ENCODE measurements at places on chromosomes 3 and 15.
A peak's percentile ranks its signal among the peaks of the same experiment; 100 is the strongest.

DNA sequence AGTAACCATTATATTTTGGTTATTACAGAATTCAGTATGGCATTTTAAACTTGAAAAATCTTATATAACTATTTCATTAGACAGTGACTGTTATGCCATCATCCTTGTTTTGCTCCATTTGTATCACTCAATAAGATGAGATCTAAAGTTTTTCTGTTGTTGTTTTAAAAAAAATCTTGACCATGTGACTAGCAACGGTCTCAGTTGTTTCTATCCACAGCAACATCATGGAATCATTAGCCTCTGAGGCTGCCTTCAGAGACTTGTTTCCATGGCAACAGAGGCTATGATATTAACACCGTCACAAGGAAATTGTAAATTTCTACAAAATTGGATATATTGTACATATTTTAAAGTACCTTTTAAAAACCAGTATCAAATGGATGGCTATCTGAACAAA, 129.8 kb downstream of the DLG1 start:
- no peak for DNase-seq

GRCh38 chr3:30440147-30440604, 166.2 kb upstream of the TGFBR2 start:
- DNase-seq: no peak

DNA sequence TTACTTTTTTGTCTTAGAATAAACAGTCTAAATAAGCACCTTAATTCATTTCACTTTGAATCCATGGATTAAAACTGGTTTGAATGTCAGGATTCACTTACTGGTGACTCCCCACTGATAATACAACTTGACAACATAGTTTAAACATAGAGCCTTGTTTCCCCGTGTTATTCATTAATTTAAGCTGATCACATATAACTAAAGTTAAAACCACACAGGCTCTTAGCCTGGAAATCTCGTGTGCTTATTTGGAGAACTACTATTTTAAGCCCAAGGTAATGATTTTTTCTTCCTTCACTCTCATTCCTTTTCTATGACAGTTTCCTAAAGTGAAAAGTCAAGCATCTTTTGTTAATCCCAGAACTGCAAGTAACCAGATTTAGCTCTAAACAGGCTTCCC, 64.2 kb downstream of the HACD2 start:
- DNase-seq: no peak

GRCh38 chr3:71582612-71583565, 639 bp downstream of the FOXP1 start:
- DNase-seq: peak; percentile 71

DNA sequence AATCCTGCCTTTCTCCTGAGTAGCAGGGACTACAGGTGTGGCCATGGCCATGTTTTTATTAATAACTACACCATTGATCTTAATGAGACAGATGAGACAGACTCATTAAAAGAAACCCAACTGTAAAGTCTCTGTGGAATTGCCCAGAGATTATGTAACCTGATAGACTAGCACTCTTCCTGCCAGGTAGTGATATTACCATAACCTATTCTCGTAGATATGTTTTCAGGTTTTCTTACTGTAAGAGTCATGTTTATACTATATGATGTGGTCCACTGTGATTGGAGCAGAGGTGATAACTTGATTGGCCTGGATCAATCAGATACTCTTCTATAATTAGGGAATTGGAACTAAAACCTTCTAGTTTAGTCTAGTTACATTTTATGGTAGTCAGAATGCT, 93.7 kb downstream of the NFKBIZ start:
- no peak for DNase-seq

DNA sequence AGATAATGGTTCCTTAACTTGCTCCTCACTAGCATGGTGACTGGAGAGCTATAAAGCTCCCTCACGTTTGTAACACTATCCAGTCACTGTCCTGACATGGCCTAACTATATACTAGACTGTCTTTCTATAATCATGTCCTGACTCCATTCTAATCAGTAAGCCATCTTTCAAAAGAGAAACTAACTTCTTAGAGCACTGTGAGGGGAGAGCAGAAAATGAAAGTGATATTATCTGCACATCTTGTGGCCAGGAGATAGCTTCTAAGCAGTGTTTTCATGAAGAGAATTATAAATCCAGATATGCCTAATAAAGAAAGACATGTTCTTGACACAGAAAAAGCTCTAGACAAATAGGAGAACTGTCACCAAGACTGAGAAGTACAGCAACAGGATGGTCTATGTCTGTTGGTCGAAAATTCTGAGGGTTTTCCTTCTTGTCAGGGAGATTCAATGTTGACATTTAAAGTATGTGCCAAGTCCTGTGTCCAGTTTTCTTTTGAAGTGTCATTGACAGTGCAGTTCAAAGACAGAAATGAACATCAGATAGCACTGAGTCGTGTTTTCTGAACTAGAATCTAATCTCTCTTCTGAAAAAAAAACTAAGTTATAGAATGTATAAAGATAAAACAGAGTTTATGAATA, 230.6 kb upstream of the PEX5L start:
- no peak for DNase-seq

DNA sequence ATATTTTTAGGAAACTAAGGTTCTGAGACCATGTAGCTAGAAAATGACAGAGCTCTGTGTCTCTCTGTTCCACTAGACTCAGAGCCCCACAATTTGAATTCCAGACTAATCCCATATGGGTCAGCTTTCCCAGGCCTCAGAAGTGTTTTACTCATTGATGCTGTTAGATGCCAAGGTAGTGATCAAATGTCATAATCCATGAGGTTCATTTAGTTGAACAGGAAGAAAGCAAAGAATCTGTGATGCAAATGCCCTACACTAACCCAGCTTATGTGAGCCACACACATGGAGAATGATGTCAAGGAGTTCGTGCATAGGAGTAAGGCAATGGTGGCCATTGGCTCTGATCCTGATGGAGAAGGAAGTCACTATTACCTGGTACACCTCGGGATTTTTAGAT, 363.4 kb upstream of the RARB start:
- no peak for DNase-seq

DNA sequence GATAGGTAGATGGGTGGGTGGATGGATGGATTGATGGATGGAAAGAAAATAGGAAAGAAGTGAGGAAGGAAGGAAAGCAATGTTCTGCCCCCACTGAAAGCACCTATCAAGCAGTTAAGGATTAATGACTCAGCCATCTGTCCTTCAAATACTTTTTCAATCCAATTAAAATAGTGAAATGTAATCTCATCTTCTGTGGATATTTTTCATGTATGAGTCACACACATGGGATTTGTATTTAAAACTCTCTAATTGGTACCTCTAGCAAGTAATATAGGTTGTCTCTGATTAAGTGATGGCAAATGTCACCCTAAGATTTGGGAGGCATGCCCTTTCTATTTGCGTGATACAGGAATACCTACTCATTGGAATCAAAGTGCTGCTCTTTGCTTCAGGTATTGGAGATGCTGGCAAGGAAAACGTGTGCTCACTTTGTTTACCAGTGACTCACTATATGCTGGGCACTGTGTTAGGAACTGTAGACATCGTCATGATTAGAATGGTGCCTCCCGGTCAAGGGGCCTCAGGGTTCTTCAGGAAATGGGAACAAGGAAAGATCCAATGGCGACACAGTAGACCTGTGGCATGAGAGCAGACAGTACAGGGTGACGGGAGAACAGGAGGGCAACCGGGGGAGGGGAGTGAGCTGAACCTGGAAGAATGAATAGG, 230.1 kb downstream of the CLSTN2 start:
- no peak for DNase-seq

- DNase-seq: no peak
These were observed 262.1 kb upstream of the TGFBR2 start for GRCh38 chr3:30344288-30344687.

- DNase-seq: no peak
These were observed 8.7 kb upstream of the TRIM69 start for GRCh38 chr15:44727485-44728231.

DNA sequence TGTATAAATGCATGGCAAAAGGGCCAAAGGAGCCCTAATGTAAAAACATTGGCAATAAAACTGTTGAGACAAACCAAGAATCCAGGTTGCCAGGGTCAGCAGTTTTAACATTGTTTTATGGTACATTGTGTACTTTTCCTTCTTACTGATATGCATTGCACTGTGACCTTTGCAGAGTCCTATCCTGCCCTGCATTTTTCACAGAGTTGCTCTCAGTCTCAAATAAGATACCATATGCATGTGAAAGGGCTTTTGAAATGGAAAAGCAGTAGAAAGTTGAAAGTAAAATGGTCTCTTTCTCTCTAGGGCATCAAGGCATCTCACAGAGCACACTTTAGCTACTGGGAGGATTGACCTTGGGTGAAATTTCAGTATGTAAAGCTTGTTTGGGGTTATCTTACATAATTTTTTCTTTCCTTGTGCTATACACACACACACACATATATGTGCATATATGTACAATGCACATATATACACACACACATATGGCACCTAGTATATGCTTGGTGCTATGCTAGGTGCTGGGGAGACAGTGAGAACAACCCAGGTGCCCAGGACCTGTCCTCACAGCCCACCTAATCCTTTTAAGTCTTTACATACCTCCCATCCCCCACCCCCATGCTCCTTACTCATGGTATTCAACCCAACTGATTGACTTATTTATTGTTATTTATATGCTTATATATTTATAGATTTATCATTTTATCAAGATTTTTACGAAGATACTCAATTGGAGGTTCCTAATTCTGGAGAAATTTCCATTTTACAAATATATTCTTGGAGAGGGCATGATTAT, 1.2 kb upstream of the PPP2R3A start:
- no peak for DNase-seq

- peak; percentile 65 for DNase-seq
These were observed 22.4 kb downstream of the PTH1R start for GRCh38 chr3:46900007-46900292.

GRCh38 chr3:13484851-13485590, 4.9 kb downstream of the HDAC11 start:
- peak; percentile 36 for DNase-seq

DNA sequence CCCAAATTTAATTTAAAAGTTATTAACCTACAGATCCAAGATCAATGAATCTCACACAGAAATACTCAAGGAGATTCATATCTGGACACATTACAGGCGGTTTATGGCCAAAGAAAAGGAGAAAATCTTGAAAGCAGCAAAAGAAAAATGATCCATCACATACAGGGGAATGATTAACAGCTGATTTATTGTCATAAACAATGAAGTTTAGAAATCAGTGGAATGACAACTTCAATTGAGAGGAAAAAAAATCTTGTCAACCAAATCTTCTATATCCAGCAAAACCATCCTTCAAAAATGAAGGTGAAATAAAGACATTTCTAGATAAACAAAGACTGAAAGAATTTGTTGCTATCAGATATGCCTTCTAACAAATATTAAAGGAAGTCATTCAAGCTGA, 156.2 kb upstream of the SEMA6D start:
- no peak for DNase-seq

GRCh38 chr3:137219801-137220445, 262.1 kb downstream of the IL20RB start:
- DNase-seq: no peak

DNA sequence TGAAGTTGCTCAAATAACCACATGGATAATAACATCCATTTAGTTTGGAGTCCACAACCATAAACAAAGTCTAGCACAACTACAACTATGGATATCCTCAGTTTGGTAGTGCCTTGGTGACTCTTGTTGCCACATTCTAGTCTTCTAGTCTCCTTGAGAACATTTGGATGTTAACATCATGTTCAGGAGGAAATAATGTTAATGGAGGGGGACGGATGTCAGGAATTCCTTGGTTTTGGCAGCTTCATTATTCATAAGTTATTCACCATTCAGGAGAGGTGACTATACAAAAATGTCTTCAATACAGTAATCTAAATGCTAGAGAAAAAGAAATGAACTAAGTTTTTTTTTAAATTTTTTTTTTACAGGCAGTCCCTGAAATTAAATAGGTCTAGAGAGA, 26.4 kb upstream of the GABPB1 start:
- DNase-seq: no peak

DNA sequence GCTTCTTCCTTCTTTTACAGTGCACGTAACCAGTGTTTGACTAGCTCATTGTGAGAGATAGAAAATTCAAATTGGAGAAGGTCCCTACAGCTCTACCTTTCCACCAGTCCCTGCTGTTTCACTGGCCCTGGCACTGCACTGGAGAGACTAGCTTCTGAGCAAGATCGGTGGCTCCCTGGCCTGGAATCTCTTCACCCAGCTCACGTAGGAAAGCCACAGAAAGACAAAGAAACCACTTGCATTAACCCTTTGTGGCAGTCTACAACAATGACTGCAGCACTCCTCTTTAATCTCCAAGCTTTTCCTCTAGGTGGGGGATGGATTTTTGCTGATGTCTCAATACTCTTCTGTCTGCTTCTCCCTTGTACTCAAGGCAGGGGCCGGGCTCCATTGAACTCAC, 155.9 kb downstream of the PEX5L start:
- no peak for DNase-seq

GRCh38 chr15:78928616-78929093, 16.2 kb downstream of the CTSH start:
- DNase-seq: no peak

DNA sequence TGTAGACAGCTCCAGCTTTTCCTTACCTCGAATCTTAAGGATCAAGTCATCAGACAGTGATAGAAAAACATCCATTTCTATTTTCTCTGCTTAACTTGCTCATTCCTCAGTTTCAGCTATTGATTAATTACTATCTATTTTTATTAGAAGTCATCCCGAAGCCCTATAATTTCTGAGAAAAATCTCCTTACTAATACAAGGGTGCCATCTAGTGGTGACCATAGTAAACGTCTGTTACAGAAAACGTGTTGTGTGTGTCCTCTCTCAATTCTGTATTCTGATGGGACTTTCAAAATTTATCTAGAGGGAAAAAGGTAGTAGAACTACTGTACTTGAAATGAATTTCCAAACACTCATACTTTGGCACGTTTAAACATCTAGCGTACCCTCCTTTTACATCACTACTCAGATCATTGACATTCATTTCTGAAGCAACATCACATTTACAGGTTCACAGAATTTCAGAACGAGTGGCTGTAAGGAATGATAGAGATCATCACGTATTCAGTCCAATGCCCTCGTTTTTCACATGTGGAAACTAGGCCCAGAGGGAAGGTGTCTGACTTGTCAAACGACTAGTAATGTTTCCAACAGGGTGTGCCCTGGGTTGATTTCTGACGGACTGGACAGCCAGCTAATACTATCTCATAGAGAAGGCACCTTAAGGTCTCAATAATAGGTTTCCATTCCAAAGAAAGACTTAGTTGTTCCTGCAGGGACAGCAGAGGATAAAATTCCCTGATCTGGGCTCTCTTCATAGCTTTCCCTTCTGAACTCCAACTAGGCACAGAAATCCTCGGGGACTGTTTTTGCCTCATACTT, 25.6 kb downstream of the HACD2 start:
- peak; percentile 68 for DNase-seq

DNA sequence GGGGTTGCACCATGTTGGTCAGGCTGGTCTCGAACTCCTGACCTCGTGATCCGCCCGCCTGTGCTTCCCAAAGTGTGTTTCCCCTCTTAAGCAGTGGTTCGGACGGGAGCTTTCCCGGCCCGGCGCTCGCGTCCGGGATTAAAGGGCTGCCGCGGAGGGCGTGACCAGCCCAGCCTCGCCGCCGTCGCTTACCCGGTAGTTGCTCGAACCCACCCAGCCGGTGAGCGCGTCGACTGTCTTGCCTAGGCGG, 513 bp downstream of the CLASP2 start:
- no peak for DNase-seq

- DNase-seq: no peak
These were observed 116.6 kb downstream of the NTRK3 start for GRCh38 chr15:88139936-88140335.

Measured in COR-L47 (cell line).